ENCODE measurements at places on chromosomes 5 and 9.

DNA sequence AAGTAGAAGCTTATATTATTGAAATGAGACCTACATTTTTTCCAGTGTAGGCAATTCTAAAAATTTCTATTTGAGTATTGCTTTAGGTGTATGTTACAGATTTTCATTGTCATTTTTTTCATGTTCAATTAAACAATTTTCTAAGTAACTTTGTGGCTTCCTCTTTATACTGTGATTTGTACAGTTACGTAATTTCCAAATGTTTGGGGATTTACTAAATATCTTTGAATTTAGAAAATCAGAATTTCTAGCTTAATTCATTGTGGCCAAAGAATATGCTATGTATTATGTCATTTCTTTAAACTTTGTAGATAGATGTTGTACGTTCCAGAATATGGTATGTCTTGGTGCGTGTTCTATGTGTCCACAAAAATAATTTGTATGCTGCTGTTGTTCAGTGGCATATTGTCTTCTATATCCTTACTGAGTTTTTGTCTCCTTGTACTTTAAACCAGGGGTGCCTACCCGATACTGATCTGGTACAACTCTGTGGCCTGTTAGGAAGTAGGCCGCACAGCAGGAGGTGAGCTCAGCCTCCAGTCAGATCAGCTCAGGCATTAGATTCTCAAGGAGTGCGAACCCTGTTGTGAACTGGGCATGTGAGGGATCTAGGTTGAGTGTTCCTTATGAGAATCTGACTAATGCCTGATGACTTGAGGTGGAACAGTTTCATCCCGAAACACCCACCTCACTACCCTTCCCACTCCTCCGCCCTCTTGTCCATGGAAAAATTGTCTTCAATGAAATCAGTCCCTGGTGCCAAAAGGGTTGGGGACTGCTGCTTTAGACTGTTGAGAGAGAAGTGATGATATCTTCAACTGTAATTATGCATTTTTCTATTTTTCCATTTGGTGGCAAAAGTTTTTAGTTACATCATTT is 63.5 kb downstream of the UBE2R2 start:
- DNase-seq = no peak

DNA sequence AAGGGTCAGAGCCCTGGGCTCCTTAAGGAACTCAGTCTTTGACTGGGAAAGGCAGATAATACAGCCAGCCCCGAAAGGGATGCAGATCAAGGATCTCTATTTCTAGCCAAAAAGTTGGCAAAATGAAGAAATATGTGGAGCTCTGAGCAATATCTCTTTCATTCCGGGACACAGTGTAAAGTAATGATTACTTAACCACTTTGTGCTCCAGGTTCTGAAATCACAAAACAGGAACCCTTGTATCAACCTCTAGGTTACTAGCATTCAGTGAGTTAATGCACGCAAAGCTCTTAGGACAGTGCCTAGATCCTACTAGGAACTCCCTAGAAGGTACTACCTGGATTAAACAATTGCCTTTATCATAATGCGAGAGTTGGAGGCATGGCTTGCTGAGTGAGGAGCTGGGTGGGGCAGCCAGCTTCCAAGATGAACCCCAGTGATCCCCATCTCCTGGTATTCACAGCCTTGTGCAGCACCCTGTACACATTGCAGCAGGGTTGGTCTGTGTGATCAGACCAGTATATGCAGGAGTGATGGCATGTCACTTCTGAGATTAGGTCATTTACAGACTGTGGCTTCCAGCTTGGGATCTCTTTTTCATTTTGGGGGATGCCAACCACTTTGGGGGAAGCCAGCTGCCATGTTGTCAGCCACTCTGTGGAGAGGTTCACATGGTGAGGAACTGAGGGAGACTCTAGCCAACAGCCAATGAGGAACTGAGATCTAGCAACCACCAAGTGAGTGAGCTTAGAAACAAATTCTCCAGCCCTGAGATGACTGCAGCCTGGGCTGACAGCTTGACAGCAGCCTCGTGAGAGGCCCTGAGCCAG is 103.1 kb upstream of the SLC44A1 start:
- no peak for DNase-seq

GRCh38 chr9:68500457-68501381 is 40.0 kb downstream of the TMEM252 start:
- no peak for DNase-seq

DNA sequence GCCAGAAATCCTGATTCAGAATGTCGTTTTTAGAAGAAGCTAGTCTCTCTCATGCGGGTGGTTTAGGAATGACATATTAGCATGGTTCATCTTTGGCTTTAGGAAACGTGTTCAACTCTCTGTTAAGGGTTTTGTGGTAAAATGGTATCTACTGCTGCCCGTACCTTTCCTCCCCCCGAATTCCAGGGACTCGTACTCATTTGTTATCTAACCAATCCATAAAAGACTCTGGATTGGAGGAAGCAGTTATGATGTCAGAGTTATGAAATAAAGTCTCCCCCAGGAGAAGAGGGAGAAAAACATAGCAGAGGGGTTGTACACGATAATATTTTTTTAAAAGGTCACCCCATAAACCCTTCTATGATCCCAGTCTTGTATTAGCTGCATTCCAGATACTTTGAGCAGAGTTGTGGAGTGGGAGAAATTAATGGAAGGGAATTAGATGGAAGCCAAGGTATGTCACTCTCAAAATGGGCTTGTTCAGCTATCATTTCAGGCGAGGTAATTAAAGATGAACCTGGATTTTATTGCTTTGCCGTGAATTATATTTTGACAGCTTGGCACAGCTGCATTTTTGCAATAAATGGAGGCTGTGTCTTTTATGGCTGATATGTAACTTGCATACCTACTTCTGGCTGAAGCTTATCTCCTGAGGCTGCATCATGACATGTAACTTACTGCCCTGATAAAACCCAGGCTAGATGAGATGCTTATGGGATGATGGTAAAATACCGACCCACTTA is 31.3 kb downstream of the RAI14 start:
- DNase-seq = no peak

DNA sequence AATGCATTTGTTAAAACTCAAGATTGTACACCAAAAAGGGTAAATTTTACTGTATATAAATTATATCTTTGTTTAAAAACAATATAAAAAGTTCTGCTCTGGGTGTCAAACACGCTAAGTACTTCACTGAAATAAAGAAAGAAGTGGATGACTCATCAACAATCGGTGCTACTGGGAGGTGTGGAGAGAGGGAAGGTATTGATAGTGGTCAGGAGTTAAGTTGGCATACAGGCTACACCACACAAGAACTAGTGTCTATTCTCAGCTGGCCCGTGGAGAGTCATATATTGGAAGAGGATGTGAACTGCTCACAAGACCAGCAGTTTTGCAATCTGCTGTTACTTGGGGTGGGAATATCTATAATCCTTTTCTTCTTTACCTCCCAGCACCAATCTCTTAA is 145.7 kb upstream of the TRPC7 start:
- DNase-seq = no peak

DNA sequence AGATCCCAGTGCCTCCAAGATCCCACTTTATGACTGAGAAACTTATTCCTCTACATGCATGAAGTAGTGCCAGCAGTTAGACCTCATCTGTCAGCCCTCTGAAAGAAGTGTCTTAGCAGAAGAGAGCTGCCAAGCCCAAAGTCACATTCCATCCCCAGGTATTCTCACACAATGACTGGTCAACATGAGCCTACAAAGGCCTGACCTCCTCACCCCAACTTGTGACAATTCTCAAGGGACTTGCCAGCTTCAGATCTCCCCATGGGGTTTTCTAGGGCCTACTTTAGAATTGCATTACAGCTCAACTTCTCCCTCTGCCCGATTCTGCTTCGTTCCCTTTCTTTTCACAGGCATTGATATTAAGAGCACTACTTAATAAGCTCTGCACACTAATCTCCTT is 393.8 kb upstream of the SLC30A5 start:
- no peak for DNase-seq

DNA sequence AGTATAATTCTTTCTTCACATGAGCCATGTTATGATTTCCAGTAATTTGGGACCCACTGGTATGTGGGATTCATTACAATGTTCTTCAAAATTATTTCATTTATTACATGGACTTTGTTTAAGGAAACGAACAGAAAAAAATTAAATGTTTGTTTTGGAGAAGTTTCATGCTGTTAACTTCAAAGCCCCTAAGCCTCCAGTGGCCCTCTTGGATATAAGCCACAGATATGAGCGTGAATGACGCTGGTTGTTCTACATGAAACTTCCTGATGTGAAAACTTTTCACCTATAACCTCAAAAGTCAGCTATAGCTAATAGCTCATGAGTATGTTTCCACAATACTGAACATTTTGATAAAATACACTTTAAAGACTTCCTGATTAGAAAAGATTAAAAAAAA is 334.2 kb downstream of the PDE4D start:
- DNase-seq = no peak

- no peak for DNase-seq
These were observed 57.1 kb downstream of the ENTREP1 start for GRCh38 chr9:69382135-69382534.

- DNase-seq = no peak
These were observed 94.8 kb upstream of the CDH12 start for GRCh38 chr5:22947921-22948320.

DNA sequence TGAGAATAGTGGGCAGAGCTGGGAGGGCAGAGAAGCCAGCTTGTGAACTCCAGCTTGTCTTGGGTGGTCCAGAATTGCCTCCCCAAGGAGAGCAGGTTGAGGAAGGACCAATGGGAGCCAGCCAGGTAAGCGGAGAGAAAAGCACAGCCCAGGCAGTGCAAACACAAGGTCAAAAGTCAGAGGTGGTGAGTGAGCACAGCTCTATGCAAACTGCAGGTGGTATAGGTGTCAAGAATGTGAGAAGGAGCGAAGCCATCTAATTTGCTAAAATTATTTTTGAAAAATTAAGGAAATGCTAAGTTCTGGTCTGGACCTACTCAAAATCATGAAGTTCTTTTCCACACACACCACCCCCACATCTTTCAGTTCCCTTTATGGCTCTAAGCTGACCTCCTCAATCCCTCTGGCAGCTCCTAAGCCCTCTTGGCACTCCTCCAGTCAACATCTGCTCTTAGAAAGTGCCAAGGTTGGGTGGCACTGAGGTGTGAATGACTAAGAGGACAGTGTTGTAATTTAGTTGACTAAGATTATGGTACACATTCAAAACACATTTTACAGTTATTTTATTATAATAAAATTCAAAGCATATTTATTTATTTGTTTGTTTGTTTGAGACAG is 6.6 kb upstream of the OTULINL start:
- DNase-seq = no peak

DNA sequence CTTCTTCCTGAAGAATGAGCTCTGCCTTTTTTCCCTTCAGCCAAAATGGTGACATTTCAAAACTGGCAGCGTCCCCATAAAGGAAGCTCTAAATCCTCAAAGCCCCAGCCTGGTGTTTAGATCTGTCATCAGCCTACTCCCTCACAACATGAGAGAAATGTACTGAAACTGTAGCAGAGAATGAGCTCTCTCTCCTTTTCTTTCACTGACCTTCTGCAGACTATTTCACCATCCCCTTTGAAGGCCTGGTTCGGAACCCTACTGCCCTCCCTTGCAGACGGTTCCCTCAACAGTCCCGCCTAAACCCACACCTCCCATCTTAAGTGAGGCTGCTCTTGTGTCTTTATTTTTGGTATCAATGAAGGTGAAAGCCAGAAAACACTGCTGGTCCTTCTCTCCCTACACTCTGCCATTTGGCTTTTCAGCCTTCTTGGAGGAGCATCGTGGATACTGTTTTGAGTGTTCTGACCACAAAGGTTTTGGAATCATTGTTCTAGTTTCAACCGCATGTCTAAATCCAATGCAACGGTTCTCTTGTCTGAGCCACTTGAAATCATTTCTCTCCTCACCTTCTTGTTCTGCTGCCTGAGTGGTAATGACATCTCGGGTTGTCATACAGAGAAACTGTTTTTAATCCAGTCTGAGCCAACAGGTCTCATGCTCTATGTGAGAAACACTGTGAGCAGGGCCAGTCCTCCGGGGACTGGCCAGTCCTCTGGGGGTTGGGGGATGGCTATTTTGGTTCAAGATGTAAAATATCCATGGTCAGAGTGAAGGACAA is 39.0 kb downstream of the ITK start:
- DNase-seq = no peak

DNA sequence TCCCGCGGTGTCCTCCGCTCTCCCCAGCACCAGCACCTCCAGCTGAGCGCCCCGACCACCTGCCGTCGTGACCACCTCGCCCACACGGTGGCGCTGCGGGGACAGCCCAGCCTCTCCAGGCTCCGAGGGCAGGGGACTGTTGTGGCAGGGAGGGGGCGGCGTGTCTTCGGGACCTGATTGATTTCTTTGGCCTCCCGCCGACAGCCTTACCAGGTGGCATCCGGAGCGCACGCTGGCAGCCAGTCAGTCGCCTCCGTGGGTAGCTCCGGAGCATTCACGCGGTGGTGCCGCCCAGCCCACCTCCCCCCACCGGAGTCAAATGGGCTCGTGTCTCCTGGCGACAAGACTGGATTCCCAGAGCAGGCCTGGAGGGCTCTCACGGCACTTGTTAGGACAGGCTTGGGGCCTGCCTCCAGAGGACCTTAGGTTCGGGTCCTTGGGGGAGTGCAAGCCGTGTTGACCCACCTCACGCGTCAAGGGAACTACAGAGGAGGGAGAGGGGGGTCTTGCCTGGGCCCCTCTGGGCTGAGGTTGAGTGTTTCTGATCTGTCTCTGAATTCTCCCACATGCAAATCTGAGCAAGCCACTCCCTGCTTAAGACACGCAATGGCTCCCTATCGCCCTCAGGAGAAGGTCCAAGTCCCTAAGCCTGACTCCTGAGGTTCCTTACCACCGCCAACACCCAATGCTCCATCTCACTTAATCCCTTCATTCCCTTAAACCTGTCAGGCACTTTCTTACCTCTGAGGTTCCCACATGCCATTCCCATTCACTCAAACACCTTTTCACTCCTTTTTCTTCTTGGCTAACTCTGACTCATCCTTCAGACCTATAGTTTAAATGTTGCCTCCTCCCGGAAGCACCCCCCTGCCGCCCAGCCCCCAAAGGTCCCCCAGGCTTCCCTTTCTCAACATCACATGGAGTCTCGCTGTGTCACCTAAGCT is 51.2 kb upstream of the GGTA1 start:
- DNase-seq = peak; percentile 66

DNA sequence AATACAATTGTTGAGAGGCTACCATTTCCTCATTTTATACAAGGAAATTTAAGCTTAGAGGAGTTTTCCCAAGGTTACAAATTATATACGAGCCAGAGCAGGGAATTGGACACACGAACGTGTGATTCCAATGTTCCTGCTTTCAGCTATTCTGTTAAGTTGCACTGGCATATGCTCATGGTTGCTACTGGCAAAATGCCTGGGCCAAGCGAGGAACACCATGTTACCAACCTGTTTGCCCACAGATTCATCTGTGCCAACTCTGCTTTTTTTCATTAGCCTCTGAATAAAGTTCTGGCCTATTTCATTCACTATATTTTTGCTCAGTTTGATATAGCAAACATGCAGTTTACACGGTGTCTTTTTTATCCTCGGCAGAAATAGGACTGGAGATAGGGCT is 5.1 kb upstream of the C5orf46 start:
- DNase-seq = no peak

DNA sequence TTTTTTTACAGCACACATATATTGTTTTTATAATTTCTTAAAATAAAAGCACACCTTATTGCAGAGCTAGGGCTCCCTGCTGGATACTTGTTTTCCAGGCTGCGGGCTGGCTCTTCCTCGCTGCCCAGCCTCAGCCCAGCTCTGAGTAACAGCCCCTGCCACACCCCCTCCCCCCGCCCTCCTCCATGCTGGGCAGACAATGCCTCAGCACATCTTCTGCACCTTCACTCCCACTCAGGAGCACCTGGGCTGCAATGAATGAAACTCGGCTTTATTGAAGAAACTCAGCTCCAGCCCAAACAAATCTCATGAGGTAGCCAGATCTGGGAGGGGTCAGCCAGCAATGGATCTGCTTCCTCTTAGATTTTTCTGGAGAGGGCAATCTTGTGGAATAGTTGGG is 9.5 kb downstream of the IL9 start:
- DNase-seq = no peak

GRCh38 chr9:73023025-73023541 is 70.2 kb upstream of the ALDH1A1 start:
- DNase-seq = peak; percentile 47
